Activated CD4-positive, CD25-positive, alpha-beta regulatory T cell treated with anti-CD3 and anti-CD28 coated beads, Interleukin-2, amount 50 U/mL, for 16 hours (primary cell): ENCODE measurements at places on chromosomes 1 and 21.

GRCh38 chr1:50531027-50531426 is 107.8 kb upstream of the DMRTA2 start:
- DNase-seq, result no peak

GRCh38 chr1:213070406-213070805 is 19.4 kb downstream of the RPS6KC1 start:
- no peak for DNase-seq

GRCh38 chr1:212980123-212980785 is 29.9 kb downstream of the VASH2 start:
- DNase-seq, result no peak

GRCh38 chr1:214467078-214467585 is 84.3 kb downstream of the PTPN14 start:
- DNase-seq, result no peak

- DNase-seq, result no peak
These were observed 35.8 kb upstream of the CCN1 start for GRCh38 chr1:85544689-85545215.

DNA sequence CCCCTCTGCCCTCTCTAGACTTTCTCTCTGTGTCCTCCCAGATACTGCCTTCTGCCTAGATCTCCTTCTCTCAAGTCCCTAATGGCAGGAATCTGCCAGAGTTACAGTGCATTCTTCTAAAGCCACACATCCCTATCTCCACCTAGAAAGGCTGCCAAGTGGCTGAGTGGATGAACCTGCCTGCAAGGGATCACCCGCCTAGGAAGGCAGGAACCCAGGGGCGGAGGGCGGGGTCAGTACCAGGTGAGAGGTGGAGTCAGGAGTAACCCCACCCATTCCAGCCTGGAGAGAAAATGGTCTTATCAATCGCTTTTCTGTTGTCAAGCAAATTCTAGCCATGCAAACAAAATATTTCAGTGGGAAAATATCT is 60.8 kb downstream of the BCAR3 start:
- no peak for DNase-seq

DNA sequence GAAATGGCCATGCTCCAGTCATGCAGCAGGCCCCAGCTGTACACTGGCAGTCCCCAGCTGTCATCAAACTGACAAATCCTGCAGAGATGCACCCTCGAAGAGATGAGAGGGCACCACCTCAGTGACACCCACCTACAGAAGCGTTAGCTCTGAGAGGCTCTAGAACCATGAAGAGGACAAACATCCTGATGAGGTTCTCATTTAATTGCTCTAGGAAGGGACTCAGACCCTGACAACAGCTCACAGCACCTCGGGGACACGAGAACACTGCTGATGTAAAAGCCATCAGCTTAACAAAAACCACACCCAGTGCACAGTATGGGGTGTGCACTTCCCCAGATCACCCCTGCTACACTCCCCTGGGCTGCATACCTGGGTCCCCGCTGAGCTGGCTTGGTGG is 3.4 kb downstream of the ZNF496 start:
- DNase-seq, result no peak

GRCh38 chr21:34912022-34912945 is 136.8 kb downstream of the RUNX1 start:
- DNase-seq, result no peak

DNA sequence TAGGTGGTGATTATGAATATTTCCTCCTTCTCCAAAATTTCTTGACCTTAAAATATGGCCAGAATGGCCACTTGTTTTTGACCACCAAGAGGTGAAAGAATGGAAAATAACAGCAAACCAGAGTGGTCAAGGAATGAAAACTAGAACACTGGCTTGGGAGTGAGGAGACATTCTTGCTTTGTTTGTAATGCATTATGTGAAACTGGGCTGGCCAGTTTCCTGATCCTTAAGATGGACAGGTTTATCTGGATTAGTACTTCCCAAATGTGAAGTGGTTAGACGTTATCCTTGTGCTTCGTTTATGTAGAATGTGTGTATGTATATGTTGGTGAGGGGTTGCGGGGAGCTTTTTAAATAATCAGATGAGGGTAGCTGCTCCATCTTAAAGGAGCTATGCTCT is 12.8 kb downstream of the PLA2G4A start:
- DNase-seq, result no peak

- no peak for DNase-seq
These were observed 5.5 kb downstream of the OR2C3 start for GRCh38 chr1:247530785-247531184.

GRCh38 chr1:117335376-117336086 is 31.7 kb upstream of the MAN1A2 start:
- no peak for DNase-seq

- no peak for DNase-seq
These were observed 498.1 kb downstream of the LMO4 start for GRCh38 chr1:87826681-87827251.

DNA sequence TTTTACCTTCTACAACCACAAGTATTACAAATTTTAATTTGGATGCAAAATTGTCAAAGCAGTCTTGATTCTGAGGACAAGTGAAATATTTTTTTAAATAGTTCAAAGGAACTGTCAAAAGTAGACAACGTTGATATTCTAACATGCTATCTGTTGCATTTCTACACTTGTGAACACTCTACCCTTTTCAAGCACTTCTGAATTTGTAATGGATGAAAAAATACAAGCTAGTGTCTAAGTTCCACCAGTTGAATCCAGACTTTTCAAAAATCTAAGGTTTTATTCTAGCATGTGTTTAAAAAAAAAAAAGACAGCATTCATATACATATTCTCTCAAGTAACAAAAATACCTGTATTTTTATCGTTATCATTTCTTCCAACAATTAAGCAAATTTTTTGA is 2.1 kb downstream of the ARID4B start:
- DNase-seq, result no peak

GRCh38 chr1:211356723-211357407 is 30.2 kb downstream of the TRAF5 start:
- no peak for DNase-seq

DNA sequence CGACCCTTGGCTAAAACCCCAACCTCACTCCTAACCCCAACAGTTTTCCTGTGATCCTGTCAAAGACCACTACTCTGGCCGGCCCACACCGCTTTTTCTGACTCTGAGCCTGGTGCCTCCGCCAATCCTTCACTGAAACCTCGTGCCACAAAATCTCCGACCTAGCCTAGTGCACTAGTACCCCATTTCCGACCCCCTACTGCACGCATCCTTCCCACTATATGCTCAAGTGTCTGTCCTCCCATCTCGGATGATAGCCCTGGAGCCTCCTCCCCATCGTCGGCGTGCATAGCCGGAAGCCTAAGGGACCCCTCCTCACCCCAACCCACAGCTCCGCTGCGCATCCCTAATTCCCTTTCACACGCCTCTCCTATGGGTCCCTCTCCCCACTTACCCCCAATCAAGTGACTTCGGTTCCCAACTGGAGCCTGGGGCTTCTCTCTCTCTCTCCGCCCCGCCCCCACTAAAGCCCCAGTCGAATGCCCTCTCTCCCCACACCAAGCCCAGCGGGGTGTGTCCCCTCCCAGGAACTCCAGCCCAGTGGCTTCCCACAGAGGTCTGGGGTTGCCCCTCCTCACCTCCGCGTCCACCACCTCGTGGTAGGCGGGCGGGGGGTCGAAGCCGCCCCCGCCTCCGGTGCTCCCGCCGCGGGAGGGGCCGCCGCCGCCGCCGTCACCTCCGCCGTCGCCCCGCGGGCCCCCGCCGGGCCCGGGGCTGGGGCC is 791 bp downstream of the USP24 start:
- DNase-seq, result no peak

- no peak for DNase-seq
These were observed 179.3 kb downstream of the ETS2 start for GRCh38 chr21:38984982-38985567.

GRCh38 chr1:47444562-47445465 is 7.0 kb downstream of the FOXD2 start:
- no peak for DNase-seq

- no peak for DNase-seq
These were observed 166.0 kb upstream of the C8B start for GRCh38 chr1:57131701-57132394.

GRCh38 chr1:227734546-227734855 is 601 bp downstream of the JMJD4 start:
- no peak for DNase-seq

DNA sequence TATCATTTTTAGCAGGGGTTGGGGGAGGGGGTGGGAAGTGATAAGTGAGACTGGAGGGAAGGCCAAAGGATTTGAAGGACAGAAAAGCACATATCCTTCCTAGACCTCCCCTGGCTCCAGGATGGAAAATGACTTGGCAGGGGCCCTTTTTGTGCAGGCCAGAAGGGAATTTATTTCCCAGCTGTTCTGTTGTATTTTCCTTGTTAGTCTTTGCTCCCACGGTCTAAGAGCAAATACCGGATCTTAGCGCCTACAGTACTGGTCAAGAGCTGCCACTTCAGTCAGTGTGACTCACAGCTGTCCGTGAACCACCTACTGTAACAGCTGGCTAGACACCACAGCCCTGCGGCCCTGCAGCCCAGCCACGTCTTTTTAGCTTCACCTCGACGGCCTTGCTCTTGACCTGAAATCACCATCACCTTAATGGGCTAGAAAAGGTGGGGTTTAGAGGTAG is 51.0 kb upstream of the ERRFI1 start:
- DNase-seq, result no peak

GRCh38 chr1:245313576-245313975 is 158.8 kb downstream of the KIF26B start:
- DNase-seq, result no peak

- DNase-seq, result no peak
These were observed 1.4 kb downstream of the TIPRL start for GRCh38 chr1:168180148-168180524.

GRCh38 chr1:35120458-35121133 is 41.4 kb downstream of the ZMYM1 start:
- DNase-seq, result no peak

DNA sequence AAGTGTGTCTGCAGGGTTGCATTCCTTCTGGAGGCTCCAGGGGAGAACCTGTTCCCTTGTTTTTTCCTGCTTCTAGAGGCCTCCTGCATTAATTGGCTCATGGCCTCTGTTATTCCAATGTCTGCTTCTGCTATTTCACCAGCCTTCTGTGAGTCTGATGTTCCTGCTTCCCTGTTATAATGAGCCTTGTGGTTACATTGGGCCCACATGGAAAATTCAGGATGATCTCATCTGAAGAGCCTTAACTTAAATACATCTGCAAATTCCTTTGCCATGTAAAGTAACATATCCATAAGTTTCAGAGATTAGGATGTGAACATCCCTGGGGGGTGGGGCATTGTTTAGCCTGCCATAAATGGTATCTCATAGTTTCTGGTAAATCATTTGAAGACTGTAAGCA is 181.1 kb downstream of the RWDD3 start:
- DNase-seq, result no peak

- DNase-seq, result no peak
These were observed 5.6 kb downstream of the SH3BP5L start for GRCh38 chr1:248820041-248820585.

DNA sequence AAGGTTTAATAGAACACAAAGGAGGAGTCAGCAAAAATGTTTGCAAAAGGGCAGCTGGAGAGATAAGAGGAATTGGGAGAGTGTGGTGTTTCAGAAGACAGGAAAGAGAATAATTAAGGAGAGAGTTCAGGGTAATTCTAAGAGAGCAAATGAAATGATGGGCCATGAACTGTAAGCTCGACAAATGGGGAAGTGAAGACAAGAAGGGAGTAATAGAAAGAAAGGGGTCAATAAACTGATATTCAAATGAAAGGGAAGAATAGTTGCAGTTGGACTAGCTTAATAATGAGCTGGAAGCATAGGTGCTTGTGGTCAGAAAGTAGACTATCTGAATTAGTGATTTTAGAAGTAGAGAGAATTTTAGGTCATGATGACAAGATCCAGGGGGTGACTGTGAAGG is 15.6 kb upstream of the RNF220 start:
- DNase-seq, result no peak

- no peak for DNase-seq
These were observed 4.7 kb downstream of the FOXO6 start for GRCh38 chr1:41365772-41366454.

- DNase-seq, result no peak
These were observed 178.8 kb upstream of the ARHGEF16 start for GRCh38 chr1:3275471-3276340.

- DNase-seq, result no peak
These were observed 1.3 kb upstream of the NRIP1 start for GRCh38 chr21:15066123-15066575.

DNA sequence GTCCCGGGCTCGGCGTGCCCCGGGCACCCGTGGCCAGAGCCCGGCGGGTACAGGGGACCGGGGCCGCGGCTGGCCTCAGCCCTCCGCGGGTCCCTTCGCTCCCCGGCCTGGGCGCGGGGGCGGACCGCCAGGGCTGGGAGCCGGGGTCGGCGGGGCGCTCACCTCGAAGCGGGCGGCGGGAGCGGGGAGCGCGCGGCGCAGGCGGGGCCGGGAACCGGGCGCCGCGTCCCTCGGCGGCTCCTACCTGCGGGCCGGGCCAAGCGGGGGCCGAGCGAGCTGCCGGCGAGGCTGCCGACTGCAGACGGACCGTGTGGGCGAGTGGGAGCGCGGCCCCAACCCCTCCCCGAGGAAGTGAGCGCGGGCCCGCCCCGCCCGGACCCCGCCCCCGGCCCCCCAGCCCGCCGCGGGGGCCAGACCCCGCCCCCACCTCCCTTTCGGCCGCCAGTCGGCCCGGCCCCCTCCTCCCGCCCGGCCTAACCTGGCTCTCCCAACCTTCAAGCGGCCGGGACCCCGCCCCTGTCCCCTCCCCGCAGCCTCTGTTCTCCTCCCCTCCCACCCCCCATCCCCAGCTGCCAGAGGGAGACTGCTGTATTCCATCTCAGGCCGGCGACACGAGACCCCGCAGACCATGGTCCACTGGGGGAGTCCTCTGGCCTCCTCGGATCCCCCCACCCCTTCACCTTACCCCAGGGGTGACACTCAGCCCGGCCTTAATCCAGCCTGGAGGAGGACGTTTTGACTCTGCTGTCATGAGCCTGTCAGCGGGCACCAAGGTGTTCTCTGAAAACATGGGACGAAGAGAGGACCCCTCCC is at the start of gene FHL3:
Gene FHL3 (minus strand): TSS at position 320 of the 813 bp plus-strand sequence. CDS start 6,102 bp downstream, outside the sequence.
- DNase-seq, result no peak

DNA sequence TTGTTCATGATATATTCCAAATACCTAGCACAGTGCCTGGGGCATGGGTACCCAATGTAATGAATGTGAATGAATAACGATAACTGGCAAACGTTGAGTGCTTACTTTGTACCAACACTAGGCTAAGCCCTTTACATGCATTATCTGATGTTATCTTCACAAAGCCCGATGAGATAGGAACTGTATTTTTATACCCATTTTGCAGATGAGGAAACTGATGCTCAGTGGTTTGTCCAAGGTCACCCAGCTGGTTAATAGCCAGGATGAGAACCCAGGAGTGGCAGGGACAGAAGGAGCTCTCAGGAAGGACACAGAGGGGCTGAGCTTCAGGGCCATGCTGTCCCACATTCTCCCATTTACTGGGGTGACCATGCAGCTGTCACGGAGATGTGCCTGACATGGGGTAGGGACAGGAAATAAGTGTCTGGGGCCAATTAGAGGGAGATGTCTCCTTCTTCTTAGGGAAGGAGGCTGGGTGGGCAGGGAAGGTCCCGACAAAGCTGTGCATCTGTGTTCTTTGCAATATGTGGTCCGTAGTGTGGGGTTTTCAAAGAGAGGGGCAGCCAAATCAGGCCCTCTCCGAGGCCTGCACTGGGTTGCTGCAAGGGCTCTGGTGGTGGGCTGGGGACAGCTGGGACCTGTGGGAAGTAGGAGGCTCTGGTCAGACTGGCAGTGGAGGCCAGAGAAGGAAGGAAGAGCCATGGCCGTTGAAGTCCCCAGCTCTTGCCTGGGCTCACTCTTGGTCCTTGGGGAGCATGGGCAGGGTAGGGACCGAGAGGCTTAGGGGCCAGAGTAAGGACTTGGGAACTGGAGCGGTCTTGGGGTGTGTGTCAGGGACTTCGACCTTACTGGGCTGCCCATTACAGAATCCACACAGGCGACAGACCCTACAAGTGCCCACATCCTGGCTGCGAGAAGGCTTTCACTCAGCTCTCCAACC is 26.6 kb downstream of the A3GALT2 start:
- DNase-seq, result no peak
